Suprapubic skin (tissue), 4 donors: ENCODE measurements at places on chromosomes 13 and 19.

- DNase-seq: no peak
Observed at GRCh38 chr13:37216331-37216730, 110.9 kb upstream of the CSNK1A1L start.

DNA sequence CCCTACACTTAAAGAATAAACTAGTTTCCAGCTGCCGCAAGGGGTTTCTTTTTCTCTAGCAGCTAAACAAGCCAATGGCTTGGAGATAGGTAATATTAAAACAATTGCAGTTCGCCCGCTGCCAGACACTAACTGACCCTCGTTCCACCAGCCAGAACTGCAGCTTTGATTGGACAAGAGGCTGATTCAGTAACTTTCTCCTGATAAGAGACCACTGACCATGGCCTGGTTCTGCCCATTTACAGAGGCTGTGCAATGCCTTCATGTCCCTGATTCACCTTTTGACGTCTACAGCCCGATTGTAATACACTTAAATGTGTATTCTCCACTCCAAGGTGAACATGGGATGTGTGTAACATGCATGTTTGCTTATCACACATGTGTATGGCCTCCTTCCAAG is 12.8 kb upstream of the C19orf12 start:
- DNase-seq: no peak

DNA sequence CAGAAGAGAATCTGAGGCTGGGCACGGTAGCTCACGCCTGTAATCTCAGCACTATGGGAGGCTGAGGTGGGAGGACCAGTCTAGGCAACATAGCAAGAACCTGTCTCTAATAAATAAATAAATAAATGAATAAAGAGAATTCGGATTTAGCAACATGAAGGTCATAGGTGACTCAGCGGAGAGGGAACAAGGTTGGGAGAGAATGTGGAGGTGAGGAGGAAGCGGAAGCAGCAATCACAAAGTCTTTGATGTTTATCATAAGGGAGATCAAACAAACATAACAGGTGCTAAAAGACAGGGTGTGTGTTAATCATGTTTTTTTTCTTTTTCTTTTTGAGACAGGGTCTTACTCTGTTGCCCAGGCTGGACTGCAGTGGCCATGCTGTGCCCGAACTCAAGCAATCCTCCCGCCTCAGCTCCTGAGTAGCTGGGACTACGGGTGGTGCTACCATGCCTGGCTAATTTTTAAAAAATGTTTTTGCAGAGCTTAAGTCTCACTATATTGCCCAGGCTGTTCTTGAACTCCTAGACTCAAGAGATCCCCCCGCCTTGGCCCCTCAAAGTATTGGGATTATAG is 16.3 kb downstream of the PBX4 start:
- no peak for DNase-seq

GRCh38 chr13:95723438-95723837 is 46.5 kb downstream of the DNAJC3 start:
- DNase-seq: no peak

DNA sequence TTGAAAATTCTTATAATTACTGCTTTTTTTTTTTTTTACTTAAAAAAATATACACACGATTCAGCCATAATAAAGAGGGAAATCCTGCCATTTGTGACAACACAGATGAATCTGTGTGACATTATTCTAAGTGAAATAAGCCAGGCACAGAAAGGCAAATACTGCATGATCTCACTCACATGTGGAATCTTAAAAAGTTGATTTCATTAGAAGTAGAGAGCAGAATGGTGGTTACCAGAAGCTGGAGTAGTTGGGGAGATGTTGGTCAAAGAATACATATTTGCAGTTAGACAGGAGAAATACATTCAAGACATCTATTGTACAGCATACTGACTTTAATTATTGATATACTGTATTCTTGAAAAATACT is 116.2 kb downstream of the KLF12 start:
- DNase-seq: no peak

DNA sequence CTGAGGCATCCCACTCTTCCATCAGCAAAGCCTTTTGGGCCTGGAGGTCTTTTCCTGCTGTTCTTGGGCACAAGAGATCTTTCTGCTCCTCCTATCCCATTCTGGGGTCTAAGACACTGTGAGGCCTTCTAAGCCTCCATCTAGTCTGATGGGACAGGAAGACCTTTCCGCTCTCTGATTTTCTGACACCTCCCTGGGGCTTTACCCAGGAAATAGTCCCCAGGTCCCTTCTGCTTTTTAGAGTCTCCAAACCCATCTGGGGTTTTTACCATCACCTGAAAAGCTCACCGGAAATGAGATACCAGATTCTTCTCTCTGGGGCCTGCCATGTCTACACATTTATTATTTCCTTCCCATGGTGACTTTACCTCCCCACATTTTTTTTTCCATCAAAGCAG is 21.1 kb downstream of the CLEC17A start:
- DNase-seq: no peak
